Kidney epithelial cell (primary cell): ENCODE measurements at places on chromosomes 3 and 15. TPM values are rescaled to one million over a fixed set of nuclear protein-coding genes. Genes with fewer than 3 reads are reported as not detected.

ACAN gene
- total RNA-seq: 0.08 and 0.27 TPM in 2 replicates

MASP1 gene
- 0.48 TPM in 1 of 2 replicates, not detected in the other for total RNA-seq

TRIM59 gene
- total RNA-seq: 13.8 and 20.9 TPM in 2 replicates

GOLIM4 gene
- total RNA-seq: 27.2 and 27.9 TPM in 2 replicates

GNAT1 gene
- total RNA-seq: not detected in 2 replicates

SERPINI2 gene
- total RNA-seq: not detected in 2 replicates

FBLN2 gene
- 6.7 and 6.9 TPM in 2 replicates for total RNA-seq

HHLA2 gene
- total RNA-seq: 0.79 TPM in 1 of 2 replicates, not detected in the other

SLC22A13 gene
- total RNA-seq: 0.34 TPM in 1 of 2 replicates, not detected in the other

MORC1 gene
- not detected in 2 replicates for total RNA-seq

AQP9 gene
- total RNA-seq: 0.75 TPM in 1 of 2 replicates, not detected in the other

QRICH1 gene
- total RNA-seq: 56.0 and 75.6 TPM in 2 replicates
